HCEC 1CT (cell line): ENCODE measurements at places on chromosomes 6 and 20.

DNA sequence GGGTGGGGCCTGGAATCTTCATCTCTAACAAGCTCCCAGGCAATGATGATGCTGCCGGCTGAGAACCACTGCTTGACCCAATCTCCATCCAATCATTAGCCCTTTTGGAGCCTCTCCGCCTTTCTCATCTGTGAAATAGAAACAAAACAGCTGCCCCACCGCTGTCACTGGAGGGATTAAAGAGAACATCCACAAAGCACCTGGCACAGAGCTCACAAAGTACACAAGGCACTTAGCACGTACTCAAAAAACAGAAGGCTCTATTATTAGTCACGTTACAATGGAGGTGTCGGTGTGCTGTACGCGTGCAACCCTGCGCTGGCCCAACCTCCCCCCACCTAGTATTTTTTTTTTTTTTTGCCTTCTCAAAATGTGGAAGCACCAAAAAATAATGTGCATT is 213.5 kb upstream of the ARID1B start:
- DNase-seq, result no peak

GRCh38 chr20:43102394-43102793 is 87.3 kb downstream of the PTPRT start:
- no peak for DNase-seq

DNA sequence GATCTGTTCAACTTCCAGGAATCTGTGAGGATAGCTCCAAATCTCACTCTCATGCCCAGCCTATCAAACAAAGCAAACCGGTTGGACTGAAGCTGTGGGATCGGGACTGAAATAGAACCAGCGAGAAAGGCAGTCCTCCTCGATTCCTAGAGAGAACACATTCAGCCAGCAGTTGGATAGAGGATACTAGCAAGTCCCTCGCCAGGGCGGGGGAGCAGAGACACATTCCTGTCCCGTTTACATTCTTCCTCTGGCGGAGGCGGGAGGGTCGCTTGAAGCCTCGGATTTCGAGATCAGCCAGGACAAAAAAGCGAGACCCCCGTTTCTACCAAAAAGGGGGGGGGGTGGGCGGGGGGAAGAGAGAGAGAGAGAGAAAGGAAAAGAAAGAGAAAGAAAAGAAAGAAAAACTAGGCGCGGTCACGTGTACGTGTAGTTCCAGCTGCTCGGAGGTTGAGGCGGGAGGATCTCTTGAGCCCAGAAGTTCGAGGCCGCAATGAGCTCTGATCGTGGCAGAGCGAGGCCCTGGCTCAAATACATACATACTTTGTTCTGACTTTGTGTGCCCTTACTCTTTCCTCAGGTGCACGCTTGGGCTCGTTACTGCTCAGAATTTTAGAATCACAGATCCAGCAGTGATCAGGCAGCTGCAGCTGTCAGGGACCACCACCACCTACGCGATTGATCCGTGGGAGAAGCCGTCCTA is 19.5 kb downstream of the ZNF311 start:
- peak; percentile 96 for DNase-seq

- no peak for DNase-seq
Measured at GRCh38 chr20:31488115-31488514, 13.0 kb downstream of the REM1 start.

DNA sequence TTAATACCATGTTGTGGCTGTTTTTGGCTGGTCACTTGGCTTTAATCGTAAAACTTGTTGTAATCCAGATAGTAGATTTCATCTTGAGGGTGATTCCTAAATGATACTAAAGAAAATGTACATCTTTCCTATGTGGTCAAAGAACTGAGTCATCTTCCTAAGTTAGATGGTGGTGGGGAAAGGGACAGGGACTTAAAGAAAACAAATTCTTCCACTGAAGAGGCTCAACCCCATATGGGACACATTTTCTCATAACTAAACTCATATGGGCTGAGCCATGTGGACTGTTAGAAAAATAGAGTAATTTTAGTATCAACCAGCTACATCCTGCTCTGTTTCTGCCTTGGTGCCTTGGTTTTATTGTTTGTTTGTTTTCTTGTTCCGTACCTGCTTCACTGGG is 155.8 kb downstream of the TSHZ2 start:
- DNase-seq, result no peak

GRCh38 chr6:4405621-4406212 is 270.3 kb upstream of the ECI2 start:
- no peak for DNase-seq

DNA sequence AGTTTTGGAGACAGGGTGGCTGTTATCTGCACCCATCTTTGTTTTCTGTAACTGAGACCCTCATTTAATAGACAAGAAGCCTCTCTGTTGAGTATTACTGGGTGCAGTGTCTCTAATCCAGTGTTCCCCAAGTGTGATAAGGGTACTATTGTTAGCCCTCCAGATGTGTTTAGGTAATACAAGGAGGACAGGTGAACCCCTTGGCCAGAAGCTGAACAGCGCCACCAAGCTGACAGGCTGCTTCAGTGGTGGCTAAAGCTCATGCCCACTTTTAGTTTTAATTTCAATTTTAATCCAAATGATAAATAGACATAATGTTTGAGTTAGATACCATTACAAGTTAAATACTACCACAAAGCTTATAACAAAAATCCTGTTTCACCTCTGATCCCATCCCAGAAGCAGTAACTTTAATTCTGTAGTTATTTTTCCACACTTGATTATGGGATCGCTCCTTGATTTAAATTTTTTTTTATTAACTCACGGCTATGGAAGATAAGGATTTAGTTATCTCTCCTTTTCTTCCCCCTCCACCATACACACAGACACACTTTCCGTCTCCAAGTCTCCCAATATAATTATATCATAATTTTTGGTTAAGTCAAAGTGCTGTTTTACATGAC is 8.4 kb upstream of the STK35 start:
- no peak for DNase-seq

DNA sequence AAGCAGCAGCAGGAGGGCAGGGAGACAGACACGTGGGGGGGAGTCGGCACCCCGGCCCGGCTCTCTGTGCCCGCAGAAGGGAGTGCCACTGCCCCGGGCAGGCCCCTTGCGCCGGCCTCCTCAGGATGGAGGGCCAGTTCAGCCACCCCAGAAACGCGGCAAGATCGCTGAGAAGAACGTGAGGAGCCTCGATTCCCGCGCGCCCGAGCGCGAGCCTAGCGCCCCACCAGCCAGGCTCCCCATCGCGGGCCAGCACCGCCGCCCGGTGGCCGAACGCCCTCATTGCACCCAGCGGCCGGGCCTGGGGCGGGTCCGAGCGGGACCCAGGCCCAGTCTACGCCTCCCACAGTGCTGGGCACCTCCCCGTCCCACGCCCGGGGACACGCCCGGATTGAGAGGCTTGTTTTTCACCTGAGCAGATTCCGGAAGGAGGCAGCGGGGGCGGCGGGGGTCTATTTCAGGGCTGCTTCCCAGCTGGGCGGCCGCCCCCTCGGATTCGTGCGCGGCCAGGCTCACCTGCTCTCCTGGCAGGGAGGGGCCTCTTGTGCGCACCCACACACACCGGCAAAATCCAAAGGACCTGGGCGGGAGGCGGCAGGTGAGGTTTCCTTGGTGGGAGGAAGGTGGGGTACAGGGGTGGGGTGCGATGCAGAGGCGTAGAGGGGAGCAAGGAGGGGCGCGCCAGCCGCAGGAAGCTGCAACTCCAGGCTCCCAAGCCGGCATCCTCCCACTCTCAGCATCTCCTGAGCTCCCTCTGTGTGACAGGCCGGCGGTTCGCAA is 9.0 kb upstream of the GRM4 start:
- DNase-seq, result peak; percentile 35

DNA sequence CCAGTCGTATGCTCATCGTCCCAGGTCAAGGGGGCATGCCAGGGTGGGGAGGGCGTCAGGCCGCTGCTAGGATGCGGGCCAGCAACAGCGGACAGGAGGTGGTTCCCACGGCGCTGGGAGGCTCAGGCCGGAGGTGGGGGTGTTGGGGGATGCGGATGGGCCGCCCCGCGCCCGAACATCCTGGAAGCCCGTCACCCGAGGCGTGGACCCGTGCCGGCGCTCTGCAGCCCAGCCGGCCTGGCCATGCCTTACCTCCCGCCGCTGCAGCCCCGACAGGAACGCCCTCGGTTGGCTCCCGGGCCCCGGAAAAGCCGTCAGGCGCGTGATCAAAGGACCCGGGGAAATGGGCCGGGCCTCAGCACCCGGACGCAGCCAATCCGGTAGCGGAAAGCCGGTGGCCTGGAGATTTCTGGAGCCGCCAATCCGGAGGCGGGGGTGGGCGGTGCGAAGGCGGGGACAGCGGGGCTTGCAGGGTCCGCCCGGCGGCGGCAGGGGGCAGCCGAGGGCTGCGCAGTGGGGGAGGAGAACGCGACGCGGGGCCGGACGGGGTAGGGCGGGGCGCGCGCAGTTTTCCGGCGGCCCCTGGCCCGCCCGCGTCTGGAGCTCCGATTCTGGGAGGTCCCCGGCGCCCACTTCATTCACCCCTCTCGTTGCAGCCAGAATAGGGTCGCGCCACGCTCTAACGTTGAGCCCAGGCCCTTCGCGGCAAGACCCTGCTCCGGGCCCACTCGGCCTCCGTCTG is at the start of gene SMIM29:
SMIM29 (minus strand) TSS at position 280 of the 742 bp plus-strand sequence. CDS start 1,215 bp downstream, outside the sequence.
- peak; percentile 94 for DNase-seq
